ENCODE measurements at places on chromosomes 3 and 15. TPM values are rescaled to one million over a fixed set of nuclear protein-coding genes. Genes with fewer than 3 reads are reported as not detected.

EFHB gene
- 1.9 TPM for polyA plus RNA-seq

CAPN7 gene
- polyA plus RNA-seq = 11.2 TPM

ZNF770 gene
- 15.5 TPM for polyA plus RNA-seq

NSMCE3 gene
- polyA plus RNA-seq = 10.0 TPM

TIPIN gene
- 4.8 TPM for polyA plus RNA-seq

MME gene
- polyA plus RNA-seq = 2.2 TPM

GPR160 gene
- polyA plus RNA-seq = 17.1 TPM

CGGBP1 gene
- 45.8 TPM for polyA plus RNA-seq

LRRC31 gene
- 0.19 TPM for polyA plus RNA-seq

UQCRC1 gene
- 88.6 TPM for polyA plus RNA-seq

SST gene
- polyA plus RNA-seq = not detected

ABHD17C gene
- 7.8 TPM for polyA plus RNA-seq

HHATL gene
- 0.13 TPM for polyA plus RNA-seq

GOLGA8S gene
- polyA plus RNA-seq = 0.07 TPM

SI gene
- 0.10 TPM for polyA plus RNA-seq
